Activated CD4-positive, alpha-beta memory T cell treated with anti-CD3 and anti-CD28 coated beads for 36 hours (primary cell): ENCODE measurements at places on chromosomes 1 and 21. TPM values are rescaled to one million over a fixed set of nuclear protein-coding genes. Genes with fewer than 3 reads are reported as not detected.

DNA sequence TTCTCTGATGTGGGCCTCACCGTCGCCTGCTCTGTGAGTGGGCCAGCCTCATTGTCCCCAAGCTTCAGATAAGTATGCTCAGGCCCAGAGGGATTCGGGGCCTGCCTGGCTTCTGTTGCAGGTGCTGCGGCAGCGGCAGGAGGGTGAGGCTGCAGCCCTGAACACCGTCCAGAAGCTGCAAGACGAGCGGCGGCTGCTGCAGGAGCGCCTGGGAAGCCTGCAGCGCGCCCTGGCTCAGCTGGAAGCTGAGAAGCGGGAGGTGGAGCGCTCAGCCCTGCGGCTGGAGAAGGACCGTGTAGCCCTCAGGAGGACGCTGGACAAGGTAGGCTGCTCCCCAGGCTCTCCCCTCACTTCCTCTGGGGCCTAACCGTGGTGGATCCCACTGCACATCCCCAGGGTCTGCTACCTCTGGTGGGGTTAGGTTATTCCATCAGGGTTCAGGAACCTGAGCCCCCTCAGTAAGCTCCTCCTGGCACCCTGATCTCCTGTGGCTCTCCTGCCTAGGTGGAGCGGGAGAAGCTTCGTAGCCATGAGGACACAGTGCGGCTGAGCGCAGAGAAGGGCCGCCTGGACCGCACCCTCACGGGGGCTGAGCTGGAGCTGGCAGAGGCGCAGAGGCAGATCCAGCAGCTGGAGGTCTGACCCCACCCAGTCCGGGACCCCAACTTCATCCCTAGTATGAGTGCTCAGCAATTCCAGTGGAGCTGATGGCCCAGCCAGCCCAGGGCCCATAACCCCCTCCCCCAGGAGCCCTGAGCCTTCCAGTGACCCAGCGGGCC, 10.1 kb downstream of the MFAP2 start:
- no peaks in the 10 kb centered on the region for H3K27me3 ChIP-seq
- no peak overlapping the region for H3K4me3 ChIP-seq
- H3K36me3 ChIP-seq: peaks cover 6% of the 10 kb centered on the region
- no peak for DNase-seq
- no peak overlapping the region for H3K27ac ChIP-seq
- H3K4me1 ChIP-seq: no peaks in the 10 kb centered on the region

CLDN19 gene
- total RNA-seq: not detected

GRCh38 chr1:226622012-226622411, 73.4 kb downstream of the STUM start:
- H3K27ac ChIP-seq: no peak overlapping the region
- H3K4me1 ChIP-seq: peaks cover 12% of the 10 kb centered on the region
- DNase-seq: no peak
- H3K4me3 ChIP-seq: no peak overlapping the region
- H3K36me3 ChIP-seq: peaks cover 2% of the 10 kb centered on the region

DNA sequence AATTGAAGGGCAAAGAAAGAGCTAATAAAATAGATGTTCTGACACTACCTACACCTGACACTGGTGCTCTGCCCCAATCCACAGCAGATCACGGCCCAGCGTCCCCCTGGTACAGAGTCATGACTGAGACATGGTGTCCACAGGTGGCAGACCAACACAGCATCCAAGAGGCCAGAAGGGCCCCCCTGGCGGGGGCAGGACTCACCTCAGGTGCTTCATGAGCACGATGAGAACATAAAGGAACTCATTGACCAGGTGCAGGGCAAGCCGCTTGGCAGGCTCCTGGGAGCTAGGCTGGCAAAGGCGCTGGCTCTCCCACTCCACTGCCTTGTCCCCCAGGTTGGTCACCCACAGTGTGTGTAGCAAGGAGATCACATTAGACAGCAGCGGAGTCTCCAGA, 20.4 kb downstream of the MRAP start:
- no peak for DNase-seq
- no peak overlapping the region for H3K27ac ChIP-seq
- H3K36me3 ChIP-seq: peaks cover 61% of the 10 kb centered on the region
- H3K4me3 ChIP-seq: no peak overlapping the region

GRCh38 chr1:102083192-102083591, 86.5 kb upstream of the OLFM3 start:
- no peak overlapping the region for H3K4me3 ChIP-seq
- H3K36me3 ChIP-seq: no peaks in the 10 kb centered on the region
- DNase-seq: no peak
- no peaks in the 10 kb centered on the region for H3K4me1 ChIP-seq
- no peaks in the 10 kb centered on the region for H3K27me3 ChIP-seq

KCNH1 gene
- total RNA-seq: not detected

- peaks cover 62% of the 10 kb centered on the region for H3K4me1 ChIP-seq
- H3K27ac ChIP-seq: peak overlapping the region; percentile 90
- no peaks in the 10 kb centered on the region for H3K36me3 ChIP-seq
- H3K4me3 ChIP-seq: peak overlapping the region; percentile 46
These were observed 30.9 kb downstream of the SELL start for GRCh38 chr1:169680377-169681019.

RSRP1 gene
- 143 TPM for total RNA-seq

DNA sequence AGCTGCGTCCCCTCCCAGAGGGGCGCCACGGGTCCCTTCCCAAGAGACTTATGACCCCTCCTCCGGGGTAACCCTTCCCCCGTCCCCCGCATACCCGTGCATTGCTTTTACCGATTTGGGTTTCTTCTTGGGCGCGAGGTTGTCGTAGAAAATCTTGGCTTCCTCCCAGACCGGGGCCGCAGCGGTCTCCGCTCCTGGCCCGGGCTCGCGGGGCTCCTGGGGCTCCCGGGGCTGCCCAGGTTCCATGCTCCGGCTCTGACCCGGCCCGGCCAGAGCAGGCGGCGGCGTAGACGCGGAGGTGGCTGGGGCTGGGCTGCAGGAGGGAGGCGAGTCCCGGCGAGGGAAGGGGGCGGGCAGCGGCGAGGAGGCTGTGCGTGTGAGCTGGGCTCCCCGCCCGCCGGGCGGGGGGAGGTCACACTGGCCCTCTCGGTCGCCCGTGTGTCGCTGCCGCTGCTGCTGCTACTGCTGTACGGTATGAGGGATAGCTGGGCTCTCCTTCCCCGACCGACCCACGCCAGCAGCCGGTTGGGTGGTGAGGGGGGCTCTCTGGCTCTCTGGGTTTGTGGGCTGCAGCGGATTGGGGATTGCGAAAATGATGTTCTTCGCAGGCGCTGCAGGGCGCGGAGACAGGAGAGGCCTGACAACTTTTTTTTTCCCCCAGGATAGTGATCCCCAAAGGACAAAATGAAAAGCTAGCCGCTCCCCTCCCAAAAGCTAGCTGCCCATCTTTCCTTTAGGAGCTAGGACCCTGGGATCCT, at the start of gene NT5C1A:
Gene NT5C1A (minus strand): TSS at position 315 of the 758 bp plus-strand sequence. CDS start 69 bp downstream, at position 246.
- peaks cover 25% of the 10 kb centered on the region for H3K27me3 ChIP-seq
- DNase-seq: peak; percentile 40
- H3K27ac ChIP-seq: no peak within 1 kb of the TSS
- H3K36me3 ChIP-seq: no peaks in the 10 kb centered on the region
- peak within 1 kb of the TSS; percentile 36 for H3K4me3 ChIP-seq

DNA sequence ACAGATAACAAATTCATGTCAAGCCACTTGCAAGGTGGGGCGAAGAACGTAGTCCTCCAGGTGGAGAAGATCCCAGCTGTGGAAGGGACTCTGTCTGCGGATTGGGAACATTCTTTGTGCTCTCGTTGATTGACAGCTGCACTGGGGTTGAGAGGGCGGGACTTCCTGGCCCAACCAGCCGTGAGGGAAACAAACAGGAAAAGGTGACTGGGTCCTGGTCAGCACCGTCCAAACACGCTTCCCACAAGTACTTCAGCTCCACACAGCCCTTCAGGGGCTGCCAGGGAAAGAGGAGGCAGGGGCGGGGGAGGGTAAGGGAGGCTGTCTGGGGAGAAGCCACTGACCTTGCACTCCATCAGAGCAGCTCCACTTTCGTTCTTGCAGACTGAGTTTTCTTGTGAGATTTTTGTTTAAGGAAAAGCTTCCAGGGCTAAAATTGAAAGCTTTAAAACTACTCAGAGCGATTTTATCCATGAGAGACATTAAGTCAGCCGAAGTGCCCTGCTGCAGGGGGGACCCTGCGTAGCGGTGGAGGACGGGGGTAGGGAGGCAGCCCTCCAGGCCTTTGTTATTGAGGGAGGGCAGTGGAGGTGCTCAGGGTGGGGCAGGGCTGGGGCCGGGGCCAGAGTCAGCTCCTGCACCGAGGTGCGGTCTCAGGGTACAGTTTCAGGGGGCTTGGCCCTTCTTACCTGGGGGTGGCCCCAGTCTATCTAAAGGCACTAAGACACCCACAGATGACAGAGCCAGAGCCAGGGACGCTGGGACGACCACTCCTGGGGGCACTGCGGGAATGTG, 21.6 kb upstream of the STUM start:
- H3K4me3 ChIP-seq: no peak overlapping the region
- no peak overlapping the region for H3K27ac ChIP-seq
- peaks cover 10% of the 10 kb centered on the region for H3K27me3 ChIP-seq
- no peak for DNase-seq

DNA sequence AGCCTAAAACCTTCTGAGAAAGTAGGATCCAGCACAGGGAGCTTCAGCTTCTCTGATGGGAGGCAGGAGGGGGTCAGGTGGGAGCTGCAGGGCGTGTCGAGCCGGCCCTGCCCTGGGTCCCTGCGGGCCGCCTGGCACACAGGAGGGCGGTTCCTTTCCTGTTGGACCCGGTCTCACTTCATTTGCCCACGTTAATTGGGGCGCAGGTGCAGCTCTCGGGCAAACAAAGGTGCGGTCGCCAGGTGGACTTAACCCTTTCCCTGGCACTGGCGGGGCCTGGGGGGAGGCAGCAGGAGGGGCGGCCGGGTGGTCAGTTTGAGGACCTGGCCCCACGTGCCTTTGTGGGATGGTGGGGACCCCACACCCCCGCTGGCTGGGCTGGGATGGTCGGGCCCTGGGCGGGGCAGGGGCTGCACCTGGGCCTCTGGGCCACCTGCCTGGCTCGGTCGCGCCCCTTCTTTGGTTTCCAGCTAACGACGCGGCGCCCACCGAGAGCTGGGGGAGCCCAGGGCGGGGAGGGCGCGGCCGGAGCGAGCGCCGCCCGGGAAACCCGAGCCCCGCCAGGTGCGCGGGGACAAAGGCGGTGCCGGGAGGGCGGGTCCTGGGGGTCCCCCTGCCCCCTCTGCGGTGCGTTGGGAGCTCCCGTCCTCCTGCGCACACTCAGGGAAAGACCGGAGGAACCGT, 20.8 kb upstream of the C1orf159 start:
- DNase-seq: no peak
- H3K4me1 ChIP-seq: peaks cover 7% of the 10 kb centered on the region
- no peaks in the 10 kb centered on the region for H3K36me3 ChIP-seq
- no peaks in the 10 kb centered on the region for H3K27me3 ChIP-seq
- H3K4me3 ChIP-seq: no peak overlapping the region

ADGRL4 gene
- not detected for total RNA-seq

GRCh38 chr1:161986328-161986727, 37.3 kb downstream of the OLFML2B start:
- no peak overlapping the region for H3K4me3 ChIP-seq
- peaks cover 1% of the 10 kb centered on the region for H3K36me3 ChIP-seq
- H3K27ac ChIP-seq: no peak overlapping the region
- no peaks in the 10 kb centered on the region for H3K4me1 ChIP-seq

CRP gene
- not detected for total RNA-seq

DNA sequence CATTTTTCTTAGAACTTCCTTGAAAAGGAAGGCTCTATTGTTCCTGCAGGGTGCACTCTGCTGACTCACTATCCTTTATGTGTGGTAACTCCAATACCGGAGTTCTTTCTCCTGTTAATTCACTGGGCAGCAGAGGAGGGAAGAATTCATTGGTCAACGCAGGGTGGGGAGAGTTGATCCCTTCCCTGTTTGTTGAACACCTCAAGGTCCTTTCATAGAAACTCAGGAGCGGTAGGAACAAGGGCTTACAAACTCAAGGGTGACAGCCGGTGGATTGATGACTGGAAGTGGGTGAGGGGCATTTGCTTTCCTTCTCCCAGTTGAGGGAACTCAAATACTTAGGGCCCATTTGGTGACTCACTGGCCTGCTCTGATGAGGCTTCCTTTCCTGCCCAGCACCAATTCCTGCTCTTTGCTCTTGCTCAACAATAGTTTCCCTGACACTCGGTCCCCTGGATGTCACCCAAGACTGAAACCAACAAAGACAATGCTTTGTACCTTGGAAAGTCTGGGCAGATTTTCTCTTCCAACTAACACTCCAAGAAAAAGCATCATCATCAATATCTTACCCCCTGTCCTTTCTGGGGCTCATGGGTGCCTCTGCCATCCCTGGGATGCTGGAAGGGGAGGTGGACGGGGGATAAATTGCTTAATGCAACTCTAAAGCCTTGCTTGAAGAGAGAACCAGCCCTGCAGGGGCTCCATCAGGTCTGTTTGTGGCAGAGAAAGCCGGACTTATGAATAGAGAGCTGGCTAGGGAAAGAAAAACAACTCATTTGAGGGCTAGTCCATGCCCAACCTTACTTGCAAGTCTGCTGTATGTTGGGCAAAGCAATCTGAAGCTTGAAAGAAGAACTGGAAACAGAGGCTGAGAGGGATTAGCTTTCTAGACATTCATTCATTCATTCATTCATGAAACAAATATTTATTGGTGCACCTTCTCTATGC, 9.3 kb downstream of the SLC26A9 start:
- no peak overlapping the region for H3K27ac ChIP-seq
- H3K4me1 ChIP-seq: no peaks in the 10 kb centered on the region
- no peak for DNase-seq
- H3K27me3 ChIP-seq: peaks cover 22% of the 10 kb centered on the region
- no peak overlapping the region for H3K4me3 ChIP-seq

GRCh38 chr21:42219606-42220137, 732 bp downstream of the ABCG1 start:
- H3K27ac ChIP-seq: peak overlapping the region; percentile 85
- H3K27me3 ChIP-seq: no peaks in the 10 kb centered on the region
- H3K4me3 ChIP-seq: peak overlapping the region; percentile 78
- DNase-seq: no peak
- peaks cover 21% of the 10 kb centered on the region for H3K4me1 ChIP-seq

ACKR1 gene
- total RNA-seq: not detected

TTLL7 gene
- total RNA-seq: 0.76 TPM

DNA sequence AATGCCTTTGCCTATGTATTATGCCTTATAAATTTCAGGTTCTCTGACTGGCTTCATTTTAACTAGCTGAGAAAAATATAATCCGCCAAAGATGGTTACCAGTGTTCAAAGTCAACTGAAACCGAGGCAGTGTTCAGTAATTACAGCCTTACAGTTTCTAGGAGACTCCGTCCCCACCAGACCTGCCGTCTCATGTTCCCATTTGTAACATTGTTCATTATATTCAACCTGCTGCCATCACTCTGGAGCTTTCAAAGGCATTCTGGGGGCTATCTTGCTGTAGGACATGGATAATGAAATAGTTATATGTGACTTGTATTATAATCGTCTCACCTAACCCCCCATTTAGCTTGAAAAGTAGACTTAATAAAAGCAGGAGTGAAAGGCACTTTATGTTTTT, 302.5 kb downstream of the RWDD3 start:
- H3K27me3 ChIP-seq: no peaks in the 10 kb centered on the region
- DNase-seq: no peak
- H3K4me1 ChIP-seq: no peaks in the 10 kb centered on the region
- no peak overlapping the region for H3K27ac ChIP-seq
- no peak overlapping the region for H3K4me3 ChIP-seq

PODN gene
- not detected for total RNA-seq
